ENCODE measurements at places on chromosomes 2 and 18.

GRCh38 chr2:233079473-233079877, 19.3 kb downstream of the INPP5D start:
- no peak for DNase-seq

DNA sequence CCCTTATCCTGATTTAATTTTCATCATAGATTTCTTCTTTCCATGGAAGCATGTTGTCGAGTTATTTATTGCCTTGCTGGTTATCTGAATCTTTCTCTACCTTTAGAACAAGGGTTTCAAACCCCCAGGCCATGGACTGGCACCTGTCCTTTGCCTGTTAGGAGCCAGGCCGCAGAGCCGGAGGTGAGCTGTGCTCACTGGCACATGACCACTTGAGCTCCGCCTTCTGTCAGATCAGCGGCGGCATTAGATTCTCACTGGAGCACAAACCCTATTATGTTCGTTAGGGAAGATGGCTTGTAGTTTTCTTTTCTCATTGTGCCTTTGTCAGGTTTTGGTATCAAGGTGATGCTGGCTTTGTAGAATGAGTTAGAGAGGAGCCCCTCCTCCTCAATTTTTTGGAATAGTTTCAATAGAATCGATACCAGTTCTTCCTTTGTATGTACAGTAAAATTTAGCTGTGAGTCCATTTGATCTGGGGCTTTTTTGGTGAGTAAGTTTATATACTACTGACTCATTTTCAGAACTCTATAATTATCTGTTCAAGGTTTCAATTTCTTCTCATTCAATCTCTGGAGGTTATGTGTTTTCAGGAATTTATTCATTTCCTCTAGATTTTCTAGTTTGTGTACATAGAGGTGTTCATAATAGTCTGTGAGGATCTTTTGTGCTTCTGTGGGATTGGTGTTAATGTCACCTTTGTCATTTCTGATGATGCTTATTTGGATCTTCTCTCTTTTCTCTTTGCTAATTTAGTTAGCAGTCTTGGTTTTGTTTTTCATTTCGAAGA, 668.0 kb upstream of the FAM98A start:
- DNase-seq = no peak

- DNase-seq = no peak
Observed at GRCh38 chr2:113176696-113177355, 3.1 kb downstream of the PSD4 start.

GRCh38 chr2:181235683-181236459, 221.3 kb upstream of the ITGA4 start:
- no peak for DNase-seq

- DNase-seq = no peak
Observed at GRCh38 chr2:29747786-29748470, 173.5 kb downstream of the ALK start.

DNA sequence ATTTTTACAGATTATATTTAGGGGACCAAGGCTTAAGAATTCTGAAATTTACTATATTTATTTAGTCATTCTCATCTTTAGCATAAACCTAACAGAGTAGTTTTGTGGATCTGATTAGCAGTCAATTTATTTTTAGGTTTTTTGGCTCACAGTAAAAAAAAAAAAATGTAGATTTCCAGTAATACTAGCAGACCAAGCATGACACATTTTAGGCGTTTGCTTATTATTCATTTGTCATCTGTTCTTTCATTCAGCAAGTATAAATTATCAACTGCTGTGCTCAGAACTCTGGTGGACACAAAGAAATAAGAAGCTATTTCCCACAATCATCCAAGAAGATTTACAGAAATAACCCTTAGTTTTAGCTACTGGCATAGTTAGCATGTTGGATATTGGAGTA, 20.6 kb downstream of the PDE1A start:
- no peak for DNase-seq

DNA sequence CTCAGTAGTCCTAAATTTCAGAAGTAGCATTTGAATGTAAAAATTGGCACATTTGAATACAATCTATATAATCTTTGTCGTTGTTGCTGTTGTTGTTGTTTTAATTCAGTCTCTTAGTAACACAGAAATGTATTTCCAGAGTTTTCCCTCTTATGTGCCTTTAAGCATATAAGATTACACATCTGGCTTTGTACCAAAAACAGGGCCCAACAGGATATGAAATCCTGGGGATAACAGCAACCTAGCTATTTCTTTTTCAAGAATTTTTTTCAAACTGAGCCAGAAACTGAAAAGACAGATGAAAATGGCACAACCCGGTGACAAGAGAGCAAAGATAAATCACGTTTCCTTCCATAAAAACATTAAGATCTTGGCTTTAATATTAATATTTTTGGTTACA, 906.7 kb downstream of the NRXN1 start:
- DNase-seq = no peak

DNA sequence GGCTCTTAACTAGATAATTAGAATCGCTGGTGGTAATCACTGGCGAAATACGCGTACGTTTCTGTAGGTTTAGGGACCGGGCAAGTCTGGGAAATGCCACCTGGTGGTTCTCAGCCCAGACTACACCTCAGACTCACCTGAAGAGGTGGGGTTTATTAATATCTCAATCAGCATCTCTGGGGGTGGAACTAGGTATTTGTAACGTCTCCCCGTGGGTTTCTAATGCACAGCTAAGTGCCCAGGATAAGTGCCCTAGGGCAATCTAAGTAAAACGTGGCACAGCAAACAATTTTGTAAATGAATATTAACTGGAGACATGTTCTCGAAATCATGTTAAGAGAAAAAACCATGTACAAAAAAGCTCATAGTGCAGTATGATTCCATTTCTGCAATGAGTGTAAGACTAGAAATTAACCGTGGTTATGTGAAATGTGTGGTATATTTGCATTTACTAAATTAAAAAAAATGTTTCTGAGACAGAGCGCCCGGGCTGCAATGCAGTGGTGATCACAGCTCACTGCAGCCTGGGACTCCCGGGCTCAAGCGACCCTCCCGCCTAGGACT, 760 bp upstream of the CNOT11 start:
- DNase-seq = no peak

GRCh38 chr2:207692206-207693065, 19.0 kb upstream of the CCNYL1 start:
- DNase-seq = peak; percentile 61

GRCh38 chr2:172647439-172647838, 88.2 kb upstream of the RAPGEF4 start:
- peak; percentile 45 for DNase-seq

GRCh38 chr18:35610724-35611123, 29.2 kb downstream of the GALNT1 start:
- DNase-seq = no peak

- no peak for DNase-seq
Observed at GRCh38 chr2:101638181-101638711, 59.3 kb upstream of the MAP4K4 start.

GRCh38 chr2:237125967-237126366, 40.3 kb downstream of the COPS8 start:
- no peak for DNase-seq

GRCh38 chr2:72896446-72896845, 9.2 kb downstream of the SPR start:
- no peak for DNase-seq

DNA sequence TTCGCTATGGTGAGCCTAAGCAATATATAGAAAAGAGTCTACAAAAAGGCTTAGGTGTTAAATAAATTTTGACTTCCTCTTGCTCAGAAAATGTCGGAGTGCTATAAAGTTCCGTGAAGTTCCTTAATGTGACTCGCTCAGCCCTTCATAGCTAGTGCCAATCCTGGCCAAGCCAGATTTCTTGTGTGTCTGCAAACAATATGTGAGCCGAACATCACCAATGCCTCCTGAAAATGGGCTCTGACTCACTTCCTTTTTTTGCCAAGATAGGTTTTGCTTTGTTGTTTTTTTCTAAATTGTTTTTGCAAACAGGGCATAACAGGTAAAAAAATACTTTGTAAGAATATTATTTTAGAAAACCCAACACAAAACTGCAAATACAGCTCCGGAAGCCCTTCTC, 26.1 kb downstream of the CDC42EP3 start:
- DNase-seq = peak; percentile 76

GRCh38 chr2:98839292-98839691, 96.7 kb downstream of the CRACDL start:
- no peak for DNase-seq
